CD4-positive, alpha-beta T cell treated with Interleukin-6 for 4 hours (primary cell): ENCODE measurements at places on chromosomes 6 and 20.

GRCh38 chr6:129671442-129672340, 38.3 kb downstream of the ARHGAP18 start:
- DNase-seq: peak; percentile 72

DNA sequence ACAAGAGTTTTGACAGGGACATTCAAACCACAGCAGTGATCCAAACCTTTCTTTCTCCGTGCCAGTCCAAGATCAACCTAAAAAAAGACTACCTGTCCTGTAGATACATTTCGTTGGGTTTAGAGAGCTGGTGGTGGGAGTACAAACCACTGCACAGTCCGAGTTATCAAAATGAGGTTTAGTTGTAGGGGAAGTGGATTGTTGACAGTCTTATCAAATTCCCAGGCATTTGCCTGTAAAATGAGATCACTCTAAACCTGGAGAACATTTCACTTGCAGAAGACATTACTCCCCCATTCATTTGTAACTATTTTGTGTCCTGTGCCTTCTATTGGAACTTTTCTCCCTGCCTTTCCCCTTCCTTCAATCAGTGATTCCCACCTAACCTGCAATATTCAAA, 469.6 kb upstream of the JARID2 start:
- no peak for DNase-seq

GRCh38 chr6:37285861-37286311, 27.9 kb upstream of the TMEM217 start:
- no peak for DNase-seq

DNA sequence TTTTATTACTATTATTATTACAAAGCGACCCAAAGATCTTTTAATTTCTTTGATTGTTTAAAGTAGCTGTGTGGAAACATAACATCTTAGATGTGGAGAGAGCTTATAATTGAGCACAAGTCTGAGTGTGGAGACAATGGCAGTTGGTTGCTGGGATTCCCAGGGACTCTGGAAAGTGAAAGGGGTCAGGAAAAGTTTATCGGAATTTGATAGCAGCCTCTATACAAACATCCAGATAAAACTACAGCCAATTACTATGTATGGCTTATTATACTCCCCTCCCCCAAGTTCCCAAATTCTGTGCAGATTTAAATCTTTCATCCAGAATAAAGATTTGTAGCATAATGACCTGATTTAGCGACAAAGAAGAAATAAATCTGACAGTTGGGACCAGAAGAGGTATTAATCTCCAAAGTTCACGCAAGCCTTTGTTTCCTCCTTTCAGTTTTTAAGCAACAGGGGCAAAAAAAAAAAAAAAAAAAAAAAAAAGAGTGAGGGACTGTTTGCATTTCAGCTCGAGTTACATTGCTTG, 121.4 kb upstream of the MAP3K7 start:
- no peak for DNase-seq

GRCh38 chr6:124753562-124754105, 208.6 kb upstream of the RNF217 start:
- no peak for DNase-seq

GRCh38 chr6:117423754-117424153, 2.0 kb downstream of the ROS1 start:
- DNase-seq: no peak

GRCh38 chr20:63342561-63343459, 18.3 kb downstream of the CHRNA4 start:
- DNase-seq: no peak

DNA sequence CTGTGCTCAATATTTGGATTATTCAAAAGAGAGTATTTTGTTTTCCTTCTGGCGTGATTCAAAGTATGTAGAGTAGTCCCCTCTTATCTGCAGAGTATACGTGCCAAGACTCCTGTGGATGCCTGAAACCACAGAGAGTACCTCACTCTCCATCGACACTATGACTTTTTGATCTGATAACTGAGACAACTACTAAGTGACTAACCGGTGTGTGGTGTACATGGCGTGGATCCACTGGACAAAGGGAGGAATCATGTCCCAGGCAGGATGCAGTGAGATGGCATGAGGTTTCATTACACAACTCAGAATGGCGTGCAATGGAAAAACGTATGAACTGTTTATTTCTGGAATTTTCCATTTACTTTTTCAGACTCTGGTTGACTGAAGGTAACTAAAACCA, 112.2 kb upstream of the PDE7B start:
- no peak for DNase-seq
